ENCODE measurements at places on chromosomes 16 and 17.

GRCh38 chr16:87434146-87434667 is 42.1 kb downstream of the MAP1LC3B start:
- no peak for ATAC-seq

- ATAC-seq = no peak
Measured at GRCh38 chr17:67359960-67360791, 6.2 kb downstream of the PSMD12 start.

GRCh38 chr17:21500064-21500463 is 123.9 kb downstream of the KCNJ12 start:
- ATAC-seq = no peak

- ATAC-seq = no peak
Measured at GRCh38 chr17:17606416-17607000, 15.0 kb upstream of the PEMT start.

GRCh38 chr16:1099189-1100083 is 3.4 kb upstream of the C1QTNF8 start:
- no peak for ATAC-seq

Data from stimulated activated memory B cell treated with anti-CD40 and anti-IgM and Interleukin-4, amounts not matched to agents 10 μg/mL and 1 μg/mL and 100 μg/mL, for 72 hours (primary cell).